ENCODE measurements at places on chromosomes 1 and 21.

GRCh38 chr1:151167116-151167515 is 1.2 kb downstream of the SCNM1 start:
- DNase-seq, result no peak

DNA sequence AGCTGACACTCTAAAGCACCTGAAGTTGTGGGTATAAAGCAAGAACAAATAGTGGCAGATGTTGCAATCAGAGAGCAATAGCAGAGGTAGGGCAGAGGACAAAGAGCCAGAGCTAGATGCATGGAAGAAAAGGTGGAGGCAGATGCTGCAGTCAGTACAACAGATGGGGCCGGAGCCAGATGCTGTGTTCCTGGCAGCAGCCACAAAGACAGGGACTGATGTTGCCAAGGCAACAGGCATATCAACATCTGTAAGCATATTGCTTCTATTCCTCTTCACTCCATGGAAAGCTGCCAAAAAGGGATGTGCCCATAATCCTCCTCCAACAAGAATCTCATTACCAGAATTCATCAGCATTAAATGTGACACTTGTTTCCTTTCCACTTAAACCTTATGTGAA is 108.0 kb downstream of the TNNI3K start:
- no peak for DNase-seq

DNA sequence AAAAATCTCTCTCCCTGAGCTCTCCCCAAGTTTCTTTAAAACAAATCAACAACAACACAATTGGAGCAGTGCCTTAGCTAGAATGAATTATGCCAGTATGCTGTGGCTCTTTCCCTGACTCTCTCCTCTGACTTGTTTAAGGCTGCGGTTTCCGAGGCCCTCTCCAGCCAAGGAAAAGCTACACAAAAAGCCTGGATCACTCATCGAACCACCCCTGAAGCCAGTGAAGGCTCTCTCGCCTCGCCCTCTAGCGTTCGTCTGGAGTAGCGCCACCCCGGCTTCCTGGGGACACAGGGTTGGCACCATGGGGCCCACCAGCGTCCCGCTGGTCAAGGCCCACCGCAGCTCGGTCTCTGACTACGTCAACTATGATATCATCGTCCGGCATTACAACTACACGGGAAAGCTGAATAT is 1.9 kb downstream of the S1PR1 start:
- peak; percentile 76 for DNase-seq

DNA sequence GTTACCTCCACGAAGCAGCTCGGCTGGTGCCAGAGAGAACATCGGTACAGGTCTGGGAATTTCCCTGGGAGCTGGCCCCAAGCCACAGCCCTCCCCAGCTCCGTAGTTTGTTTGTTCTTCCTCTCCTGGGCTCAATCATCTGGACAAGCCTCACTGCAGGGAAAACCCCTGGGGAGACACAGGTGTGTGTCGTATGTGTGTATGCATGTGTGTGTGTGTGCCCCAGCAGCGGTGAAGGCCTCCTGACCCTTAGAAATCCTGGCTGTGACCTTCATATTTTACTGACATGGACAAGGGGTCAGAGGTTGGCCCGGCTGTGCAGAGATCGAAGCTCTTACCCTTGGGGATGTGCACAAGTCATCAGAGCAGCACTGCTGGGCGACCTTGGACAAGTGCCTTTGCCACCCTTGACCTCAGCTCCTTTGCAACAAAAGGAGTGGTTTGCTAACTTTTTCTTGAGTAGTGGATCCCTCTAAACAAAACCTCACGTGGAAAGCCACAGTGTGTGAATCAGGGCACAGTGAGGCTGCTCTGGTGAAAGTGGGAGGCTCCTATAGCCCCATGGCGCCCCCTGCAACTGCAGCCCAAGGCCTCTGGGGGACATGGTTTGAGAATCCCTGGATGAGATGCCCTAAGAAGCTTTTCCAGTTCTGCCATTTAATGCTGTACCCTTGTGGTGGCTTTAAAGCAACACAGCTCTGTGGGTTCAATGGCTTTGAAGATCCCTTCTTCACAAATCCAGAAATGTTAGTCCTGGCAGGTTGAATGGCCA is 12.3 kb upstream of the IL22RA1 start:
- no peak for DNase-seq

GRCh38 chr1:101995984-101996745 is 561 bp downstream of the OLFM3 start:
- no peak for DNase-seq

DNA sequence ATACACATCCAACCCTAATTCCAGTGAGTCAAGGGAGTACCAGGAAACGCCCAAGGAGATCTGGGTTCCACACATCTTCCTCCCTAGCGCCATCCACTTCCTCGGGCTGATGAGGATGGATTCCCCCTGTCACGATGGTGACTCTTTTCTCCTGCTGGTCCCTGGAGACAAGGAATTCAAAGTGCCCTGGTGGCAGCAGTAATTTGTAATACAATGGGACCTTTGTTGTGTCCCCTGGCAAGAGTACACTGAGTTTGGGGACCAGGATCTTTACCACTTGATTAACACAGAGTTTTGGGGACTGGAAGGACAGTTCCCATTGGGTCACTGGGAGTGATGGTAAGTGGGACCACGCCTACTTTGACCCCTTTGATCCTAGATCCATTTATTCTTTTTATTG is 9.4 kb upstream of the JAK1 start:
- no peak for DNase-seq

Data from fibroblast of skin of left biceps (primary cell).